ENCODE measurements at places on chromosomes 5 and 9. TPM values are rescaled to one million over a fixed set of nuclear protein-coding genes. Genes with fewer than 3 reads are reported as not detected.

Gene S1PR3
- 2.9 TPM for total RNA-seq

Gene PLPP7
- 17.3 TPM for total RNA-seq

Gene OTP
- 0.17 TPM for total RNA-seq

Gene SYNPO
- total RNA-seq, result 16.1 TPM

Gene PSMD5
- total RNA-seq, result 48.5 TPM

Gene ACOT12
- not detected for total RNA-seq

Gene ALDH1A1
- total RNA-seq, result not detected

Gene PCDHA6
- 29.8 TPM for total RNA-seq

Gene MYOT
- total RNA-seq, result not detected

Gene TMC1
- not detected for total RNA-seq

Gene TMEFF1
- 171 TPM for total RNA-seq

Gene HSD17B3
- 2.2 TPM for total RNA-seq

Gene IFNA21
- total RNA-seq, result not detected

Gene RUSC2
- total RNA-seq, result 84.4 TPM

Gene SLC24A2
- 5.1 TPM for total RNA-seq

Gene NIM1K
- 10.5 TPM for total RNA-seq

Gene NFIB
- 1.5 TPM for total RNA-seq

Gene PAIP2
- total RNA-seq, result 128 TPM

Gene PDE6A
- total RNA-seq, result not detected

Gene PCDHGA10
- 16.6 TPM for total RNA-seq

Data from glutamatergic neuron (in vitro differentiated cells).